SW 1271 (cell line): ENCODE measurements at places on chromosomes 5 and 9.
A peak's percentile ranks its signal among the peaks of the same experiment; 100 is the strongest.

DNA sequence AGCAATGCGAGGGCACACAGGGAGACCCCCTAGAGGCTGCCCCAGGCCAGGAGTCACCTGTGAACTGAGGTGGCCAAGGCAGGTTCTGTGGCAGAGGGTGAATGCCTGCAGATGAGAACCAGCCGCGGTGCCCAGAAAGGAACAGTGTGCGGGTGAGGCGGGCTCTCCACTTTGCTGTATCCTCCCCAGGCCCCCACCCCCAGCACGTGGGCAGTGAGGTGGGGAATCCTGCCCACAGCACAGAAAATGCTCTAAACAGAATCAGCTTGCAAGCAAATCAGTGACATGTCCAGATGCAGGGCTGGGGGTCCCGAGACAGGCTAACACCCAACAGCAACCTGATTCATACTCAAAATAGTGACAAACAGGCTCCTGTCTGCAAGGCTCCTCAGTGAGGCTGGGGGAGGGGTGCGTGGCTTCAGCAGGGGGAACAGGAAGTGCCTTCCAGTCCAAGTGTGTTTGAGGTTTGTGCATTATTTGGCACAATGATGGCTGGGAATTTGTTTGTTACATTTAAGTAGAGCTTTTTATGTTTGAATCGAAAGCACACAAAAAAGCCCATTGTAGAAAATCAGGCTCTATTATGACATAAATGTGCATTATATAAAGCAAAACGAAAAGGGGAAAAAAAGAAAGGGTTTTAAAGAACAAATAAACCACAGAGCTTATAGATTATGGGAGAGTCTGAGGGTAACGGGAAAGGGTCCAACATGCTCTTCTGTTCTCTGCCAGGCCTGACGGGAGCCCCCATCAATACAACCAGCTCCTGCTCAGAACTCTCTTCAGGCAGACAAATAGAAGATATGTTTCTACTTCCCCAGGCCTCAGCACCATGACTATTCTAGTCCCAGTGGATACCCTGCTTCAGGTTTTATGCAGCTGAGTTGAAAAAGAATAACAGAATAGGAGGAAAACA lies 201.3 kb downstream of the HSD17B3 start:
- DNase-seq, result no peak

- DNase-seq, result no peak
These were observed 278.5 kb downstream of the TAF11L14 start for GRCh38 chr5:17912794-17913193.

- DNase-seq, result no peak
These were observed 290.5 kb downstream of the ANXA1 start for GRCh38 chr9:73441890-73442818.

DNA sequence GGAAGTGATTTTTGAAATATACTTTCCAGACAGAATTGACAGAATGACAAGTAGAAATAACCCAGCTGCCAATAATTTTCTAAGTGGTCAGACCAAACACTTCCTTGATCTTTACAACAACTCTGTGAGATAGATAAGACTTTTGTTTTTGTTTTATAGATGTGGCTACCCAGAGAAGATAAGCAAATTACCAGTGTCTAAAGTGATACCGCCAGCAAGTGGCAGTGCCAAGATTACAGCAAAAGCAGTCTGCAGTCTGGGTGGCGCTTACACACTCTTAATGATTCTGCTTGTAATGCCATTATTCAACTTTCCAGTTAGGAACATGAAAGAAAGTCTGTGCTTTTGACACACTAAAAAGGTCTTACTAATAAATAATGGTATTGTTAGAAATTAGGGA lies 92.1 kb downstream of the HCN1 start:
- DNase-seq, result no peak

DNA sequence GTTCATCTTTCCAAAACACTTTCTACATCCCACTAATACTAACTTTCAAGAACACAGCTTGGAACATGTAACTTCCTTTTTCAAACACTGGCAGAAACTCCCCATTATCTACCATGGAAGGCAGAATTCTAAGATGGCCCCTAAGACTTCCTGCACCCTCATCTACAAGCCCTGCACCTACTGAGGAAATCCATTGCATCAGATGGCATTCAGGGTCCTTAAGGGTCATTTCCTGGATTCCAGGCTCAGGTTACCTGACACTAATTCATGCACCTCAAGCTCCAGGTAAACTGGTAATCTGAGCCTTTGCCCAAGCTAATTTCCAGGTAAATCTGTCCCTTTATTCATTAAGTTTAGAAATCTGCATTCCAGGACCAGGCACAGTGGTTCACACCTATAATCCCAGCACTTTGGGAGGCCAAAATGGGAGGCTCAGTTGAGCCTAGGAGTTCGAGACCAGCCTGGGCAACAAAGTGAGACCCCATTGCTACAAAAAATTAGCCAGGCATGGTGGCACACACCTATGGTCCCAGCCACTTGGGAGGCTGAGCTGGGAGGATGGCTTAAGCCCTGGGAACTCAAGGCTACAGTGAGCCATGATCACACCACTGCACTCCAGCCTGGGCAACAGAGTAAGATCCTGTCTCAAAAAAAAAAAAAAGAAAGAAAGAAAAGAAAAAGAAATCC lies 91.6 kb downstream of the NFIB start:
- no peak for DNase-seq

DNA sequence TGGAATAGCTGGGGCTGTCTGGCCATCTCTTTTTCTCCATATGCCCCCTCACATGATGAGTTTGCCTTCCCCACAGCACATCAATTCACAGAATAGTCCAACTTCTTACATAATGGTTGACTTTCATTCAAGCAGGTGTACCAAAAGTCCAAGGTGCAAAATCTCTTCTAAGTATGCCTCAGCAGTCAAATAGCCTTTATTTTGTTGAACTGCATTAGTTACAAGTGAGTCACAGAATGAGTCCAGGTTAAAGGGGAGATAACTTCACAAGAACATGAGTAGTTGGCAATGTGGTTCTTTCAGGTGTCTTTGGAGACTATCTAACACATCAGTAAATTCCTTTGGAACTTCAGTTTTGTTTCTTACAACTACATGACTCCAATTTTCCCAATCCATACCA lies 672.5 kb downstream of the PRELID2 start:
- no peak for DNase-seq

GRCh38 chr5:125837866-125838265 lies 585.3 kb upstream of the GRAMD2B start:
- no peak for DNase-seq

- peak; percentile 83 for DNase-seq
These were observed 138.1 kb downstream of the EMB start for GRCh38 chr5:50302815-50303490.

GRCh38 chr9:82443312-82443711 lies 454.7 kb downstream of the SPATA31D1 start:
- no peak for DNase-seq

DNA sequence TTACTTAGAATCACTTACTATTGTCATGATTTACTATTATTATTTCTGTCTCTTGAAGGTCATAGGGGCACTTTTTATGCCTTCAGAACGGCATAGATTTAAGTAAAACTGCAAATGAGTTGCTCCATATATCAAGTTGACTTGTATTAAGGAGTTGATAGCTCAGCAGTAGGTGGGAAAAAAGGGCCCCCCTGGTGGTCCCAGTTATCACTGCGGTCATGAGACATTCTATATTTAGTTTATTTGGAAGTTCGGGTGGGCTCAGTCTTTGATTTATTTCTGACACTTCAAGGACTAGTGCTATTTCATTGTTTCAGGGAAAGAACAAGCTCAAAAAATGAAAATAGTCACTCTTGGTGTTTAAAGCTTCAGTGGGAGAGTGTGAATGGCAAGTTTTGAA lies 159.3 kb downstream of the SLC24A2 start:
- no peak for DNase-seq

DNA sequence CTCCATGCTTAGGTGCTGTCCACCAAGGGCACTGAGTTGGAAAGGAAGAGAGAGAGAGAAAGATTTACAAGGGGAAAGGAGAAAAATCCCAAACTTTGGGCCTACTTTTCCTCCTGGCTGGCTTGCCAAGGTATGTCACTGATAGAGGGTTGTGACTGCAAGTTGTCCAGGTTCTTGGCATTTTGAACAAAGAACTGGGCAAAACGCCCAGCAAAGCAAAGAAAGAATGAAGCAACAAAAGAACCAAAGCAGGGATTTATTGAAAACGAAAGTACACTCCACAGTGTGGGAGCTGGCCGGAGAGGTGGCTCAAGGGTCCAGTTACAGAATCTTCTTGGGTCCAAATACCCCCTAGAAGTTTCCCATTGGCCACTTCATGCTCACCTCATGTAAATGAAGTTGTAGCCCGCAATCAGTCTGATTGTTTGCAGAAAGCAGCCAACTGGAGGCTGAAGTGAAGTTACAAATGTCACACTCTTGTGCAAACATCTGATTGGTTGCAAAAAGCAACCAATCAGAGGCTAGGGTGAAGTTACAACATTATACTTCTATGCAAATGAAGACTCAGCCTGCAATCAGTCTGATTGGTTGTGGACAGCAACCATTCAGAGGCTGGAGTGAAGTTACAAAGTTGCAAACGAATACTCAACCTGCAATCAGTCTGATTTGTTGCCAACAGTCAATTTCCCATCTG lies 263.5 kb downstream of the YTHDC2 start:
- no peak for DNase-seq

GRCh38 chr5:5483880-5484598 lies 61.6 kb downstream of the ICE1 start:
- no peak for DNase-seq

DNA sequence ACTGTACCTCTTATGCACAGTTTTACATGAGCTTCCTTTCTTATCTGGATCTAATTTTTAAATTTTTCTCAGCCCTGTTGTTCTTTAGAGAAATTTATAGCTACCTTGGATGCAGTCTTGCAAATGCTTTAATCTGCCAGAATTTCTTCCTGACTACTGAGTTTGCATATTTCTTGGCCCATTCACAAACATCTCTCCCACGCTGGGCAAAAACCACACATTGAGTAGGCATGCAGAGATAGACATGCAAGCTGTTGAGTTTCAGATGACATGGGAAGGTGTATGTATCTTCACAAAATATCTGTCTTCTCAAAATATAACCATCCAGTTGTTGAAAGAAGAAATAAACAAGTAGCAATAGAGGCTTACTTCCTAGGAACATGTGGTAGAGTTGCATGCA lies 101.2 kb downstream of the PARP8 start:
- DNase-seq, result no peak

GRCh38 chr5:78397831-78398230 lies 37.4 kb downstream of the SCAMP1 start:
- no peak for DNase-seq

GRCh38 chr9:26324786-26325443 lies 567.7 kb downstream of the CAAP1 start:
- DNase-seq, result no peak

DNA sequence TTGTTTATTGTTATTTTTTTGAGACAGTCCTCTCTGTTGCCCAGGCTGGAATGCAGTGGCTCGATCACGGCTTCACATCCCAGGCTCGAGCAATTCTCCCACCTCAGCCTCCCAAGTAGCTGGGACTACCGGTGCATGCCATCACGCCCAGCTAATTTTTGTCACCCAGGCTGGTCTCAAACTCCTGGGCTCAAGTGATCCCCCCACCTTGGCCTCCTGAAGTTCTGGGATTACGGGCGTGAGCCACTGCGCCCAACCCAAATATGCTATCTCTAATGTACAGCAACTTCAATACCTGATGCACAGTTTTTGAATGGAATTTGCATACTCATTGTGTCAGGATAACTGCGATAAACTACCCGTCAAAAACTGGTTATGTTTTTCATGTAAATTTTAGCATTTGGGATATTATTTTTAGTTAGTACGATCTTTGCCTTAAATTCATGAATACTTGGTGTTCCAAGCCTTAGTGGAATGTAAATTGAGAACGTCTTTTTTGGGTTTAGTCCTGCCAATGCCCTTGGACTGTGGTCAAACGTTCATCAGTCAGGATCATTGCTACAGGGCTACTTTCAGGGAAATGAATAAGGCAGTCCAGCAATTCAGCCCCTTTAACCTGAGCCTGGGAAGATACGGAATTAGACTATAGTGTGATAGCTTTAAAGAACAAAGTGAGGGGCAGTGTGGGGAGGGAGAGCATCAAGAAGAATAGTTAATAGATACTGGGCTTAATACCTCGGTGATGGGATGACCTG lies 4.4 kb downstream of the UGCG start:
- no peak for DNase-seq

DNA sequence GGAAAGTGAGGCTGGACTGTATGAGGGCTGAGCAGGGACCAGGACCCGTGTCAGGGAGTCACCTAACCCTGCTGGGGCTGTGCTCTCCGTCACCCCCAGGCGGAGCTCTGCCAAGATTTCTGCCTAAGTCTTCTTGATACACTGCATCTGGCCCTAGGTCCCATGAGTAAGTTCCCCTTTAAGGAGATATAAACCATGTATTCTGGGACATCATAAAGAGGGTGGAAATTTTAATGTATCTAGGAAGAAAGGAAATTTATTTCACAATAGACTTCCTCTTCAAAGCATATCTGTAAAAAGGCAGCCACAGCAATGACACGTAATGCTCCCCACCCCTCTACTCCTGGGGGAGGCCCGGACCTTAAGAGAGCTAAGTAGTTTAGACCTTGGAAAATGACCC lies 183.4 kb downstream of the FBXL7 start:
- no peak for DNase-seq

DNA sequence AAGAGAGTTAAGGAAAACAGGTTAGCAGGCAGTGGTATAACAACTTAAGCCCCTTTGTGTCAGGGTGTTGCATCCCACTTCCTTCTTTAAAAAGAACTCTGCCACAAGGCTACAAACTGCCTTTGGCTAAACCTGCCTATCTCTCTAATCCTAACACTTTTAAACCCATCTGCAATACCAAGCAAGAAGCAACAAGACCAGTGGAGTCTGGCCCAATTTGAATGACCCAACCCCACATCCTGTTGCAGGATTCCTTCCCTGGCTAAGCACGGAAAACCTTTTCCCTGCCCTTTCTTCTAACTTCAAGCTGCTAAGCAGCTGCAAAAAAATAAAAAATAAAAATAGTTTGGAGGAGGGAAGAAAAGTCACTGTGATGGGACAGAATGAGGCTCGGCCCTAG lies 27.1 kb downstream of the ABCA1 start:
- no peak for DNase-seq
